ENCODE measurements at places on chromosomes 3 and 15.

GRCh38 chr3:12308517-12308916 is 19.6 kb downstream of the PPARG start:
- DNase-seq: no peak

- no peak for DNase-seq
Measured at GRCh38 chr15:97566961-97567360, 393.5 kb upstream of the ARRDC4 start.

GRCh38 chr3:145893331-145893730 is 267.7 kb downstream of the PLOD2 start:
- no peak for DNase-seq

DNA sequence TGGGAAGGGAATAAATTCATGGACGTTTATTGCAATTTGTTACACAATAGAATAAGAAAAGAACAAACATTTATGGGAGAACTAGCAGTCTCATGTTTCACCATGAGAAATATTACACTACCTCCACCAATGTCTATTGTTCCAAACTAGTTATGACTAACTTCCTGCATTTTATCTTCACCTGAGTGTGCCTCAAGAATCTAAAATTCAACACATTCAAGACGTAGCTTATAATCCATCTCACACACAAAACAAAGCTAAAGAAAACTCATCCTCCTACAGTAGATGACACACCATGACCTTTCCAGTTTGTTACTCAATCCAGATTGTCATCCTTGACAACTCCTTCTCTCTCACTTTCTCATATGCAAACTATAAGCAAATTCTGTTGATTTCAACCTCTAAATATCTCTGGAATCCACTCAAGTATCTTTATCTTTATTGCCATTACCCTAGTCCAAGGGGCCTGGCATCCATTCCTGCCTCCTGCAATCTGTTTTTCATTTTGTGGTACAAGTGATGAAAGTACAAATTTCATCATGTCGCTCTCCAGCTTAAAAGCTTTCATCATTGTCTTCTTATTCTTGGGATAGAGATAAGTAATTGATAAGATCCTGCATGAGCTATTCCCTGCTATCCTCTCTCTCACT is 229.9 kb downstream of the NR2F2 start:
- no peak for DNase-seq

GRCh38 chr3:70753572-70753971 is 441.1 kb upstream of the MDFIC2 start:
- no peak for DNase-seq
